Calu3 (cell line): ENCODE measurements at places on chromosomes 4 and X.

GRCh38 chr4:95529946-95530345 lies 18.8 kb downstream of the UNC5C start:
- H3K36me3 ChIP-seq, result no peaks in the 10 kb centered on the region
- H3K27me3 ChIP-seq, result no peaks in the 10 kb centered on the region
- no peak overlapping the region for H3K27ac ChIP-seq
- H3K4me1 ChIP-seq, result no peaks in the 10 kb centered on the region

DNA sequence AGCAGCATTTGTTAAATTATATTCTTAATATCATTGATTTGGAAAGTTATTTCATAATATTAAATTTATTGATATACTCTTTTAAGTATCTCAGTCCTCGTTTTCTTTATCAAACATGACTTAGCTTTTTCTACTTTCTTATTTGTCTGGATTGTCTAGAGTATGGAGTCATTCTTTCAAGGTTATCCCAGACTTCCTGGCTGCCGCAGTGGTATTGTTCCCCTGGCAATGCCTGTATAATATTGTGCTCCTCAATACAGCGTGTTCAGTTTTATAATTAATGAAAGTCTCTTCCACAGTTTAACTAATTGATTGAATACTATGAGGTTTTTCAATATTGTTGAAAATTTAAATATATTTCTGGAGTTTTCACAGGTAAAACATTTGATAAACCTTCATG lies 310.9 kb downstream of the ANKRD50 start:
- no peaks in the 10 kb centered on the region for H3K27me3 ChIP-seq
- no peak for DNase-seq
- H3K4me1 ChIP-seq, result no peaks in the 10 kb centered on the region
- H3K36me3 ChIP-seq, result no peaks in the 10 kb centered on the region

- no peak for DNase-seq
- no peaks in the 10 kb centered on the region for H3K27me3 ChIP-seq
- H3K4me1 ChIP-seq, result peaks cover 8% of the 10 kb centered on the region
- H3K36me3 ChIP-seq, result no peaks in the 10 kb centered on the region
- no peak overlapping the region for H3K4me3 ChIP-seq
Measured at GRCh38 chr4:119189638-119190037, 22.9 kb upstream of the USP53 start.

- DNase-seq, result no peak
- peaks cover 17% of the 10 kb centered on the region for H3K4me1 ChIP-seq
- H3K4me3 ChIP-seq, result no peak overlapping the region
- H3K27me3 ChIP-seq, result no peaks in the 10 kb centered on the region
- H3K36me3 ChIP-seq, result peaks cover 29% of the 10 kb centered on the region
- no peak overlapping the region for H3K27ac ChIP-seq
Measured at GRCh38 chr4:7810783-7811535, 128.7 kb downstream of the AFAP1 start.

DNA sequence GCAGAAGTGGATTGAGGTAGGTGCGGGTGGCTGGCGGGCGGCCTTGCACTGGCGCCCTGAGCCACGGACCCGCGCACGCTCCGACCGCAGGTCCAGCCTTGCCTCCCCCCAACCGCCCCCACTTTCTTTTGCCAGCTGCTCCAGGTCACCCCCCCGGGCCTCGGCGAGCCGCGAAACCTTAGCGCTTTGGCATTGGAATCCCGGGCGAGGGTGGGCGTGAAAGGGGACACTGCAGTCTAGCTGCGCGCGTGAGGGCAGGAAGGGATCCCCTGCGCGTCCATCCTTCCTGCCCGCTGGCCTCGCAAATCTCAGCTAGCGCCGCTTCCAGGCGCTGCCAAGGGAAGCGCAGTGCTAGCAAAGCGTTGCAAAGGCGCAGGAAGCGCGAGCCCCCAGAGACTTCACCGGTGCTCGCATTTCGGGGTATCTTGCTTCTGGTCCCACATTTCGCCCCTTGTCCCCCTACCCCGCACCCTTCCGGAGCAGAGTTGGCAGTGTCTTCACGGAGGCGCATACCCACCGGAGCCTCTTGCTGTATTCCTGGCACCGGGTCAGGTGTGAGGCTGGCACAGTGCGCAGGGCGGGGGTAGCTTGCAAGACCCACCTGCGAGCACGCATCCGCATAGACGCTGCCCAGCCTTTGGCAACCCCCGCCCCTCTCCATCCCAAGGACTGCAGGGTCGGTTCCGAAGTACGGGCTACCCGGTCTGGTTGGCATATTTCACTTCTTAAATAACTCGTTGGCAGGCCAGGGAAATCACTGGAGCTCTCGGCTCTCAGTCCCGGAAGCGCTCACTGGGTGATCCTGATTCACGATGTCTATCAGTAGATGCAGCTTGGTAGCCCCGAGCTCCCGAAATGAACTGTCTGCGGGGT lies 104.4 kb downstream of the UCHL1 start:
- peak overlapping the region; percentile 72 for H3K27ac ChIP-seq
- peak; percentile 34 for DNase-seq
- H3K4me1 ChIP-seq, result peaks cover 28% of the 10 kb centered on the region
- H3K4me3 ChIP-seq, result peak overlapping the region; percentile 91
- peaks cover 44% of the 10 kb centered on the region for H3K36me3 ChIP-seq

DNA sequence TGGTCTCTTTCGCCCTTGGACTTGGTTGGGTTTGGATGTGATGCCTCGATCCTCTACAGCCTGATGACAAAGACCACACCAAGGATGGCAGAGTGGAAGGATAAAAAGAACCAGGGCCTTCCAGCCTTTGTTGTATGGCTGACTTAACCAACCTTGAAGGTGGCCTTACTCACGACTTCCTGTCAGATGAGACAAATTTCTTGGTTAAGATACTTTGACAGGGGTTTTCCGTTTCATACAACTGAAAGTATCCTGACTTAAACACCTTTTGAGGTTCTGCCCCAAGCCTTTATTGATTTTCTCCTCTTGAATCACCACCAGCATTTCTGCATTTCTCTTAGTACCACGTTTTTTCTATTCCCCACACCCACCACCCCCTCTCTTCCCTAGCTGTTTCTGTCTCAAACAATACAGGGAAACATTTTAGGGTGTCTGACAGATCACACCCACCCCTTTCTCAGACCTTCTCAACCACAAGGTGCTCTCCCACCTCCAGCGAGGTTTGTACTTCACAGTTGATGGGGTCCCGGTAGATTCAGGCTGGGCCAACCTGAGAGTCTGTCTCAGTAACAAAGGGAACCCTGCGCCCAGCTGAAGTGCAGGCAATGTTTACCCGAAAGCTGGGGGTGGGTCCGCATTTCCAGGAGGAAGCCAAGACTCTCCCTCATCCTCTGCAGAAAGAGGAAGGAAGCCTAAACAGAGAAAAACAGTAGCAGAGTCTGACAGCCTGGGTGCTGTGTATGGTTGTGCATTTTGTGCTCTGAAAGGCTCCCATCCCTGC lies 5.0 kb upstream of the TSPAN5 start:
- no peak for DNase-seq
- peak overlapping the region; percentile 85 for H3K27ac ChIP-seq
- H3K36me3 ChIP-seq, result peaks cover 17% of the 10 kb centered on the region
- peak overlapping the region; percentile 33 for H3K4me3 ChIP-seq
- no peaks in the 10 kb centered on the region for H3K27me3 ChIP-seq

GRCh38 chrX:96987228-96987627 lies 103.5 kb downstream of the RPA4 start:
- no peaks in the 10 kb centered on the region for H3K36me3 ChIP-seq
- H3K4me3 ChIP-seq, result no peak overlapping the region
- H3K27ac ChIP-seq, result no peak overlapping the region
- DNase-seq, result no peak

DNA sequence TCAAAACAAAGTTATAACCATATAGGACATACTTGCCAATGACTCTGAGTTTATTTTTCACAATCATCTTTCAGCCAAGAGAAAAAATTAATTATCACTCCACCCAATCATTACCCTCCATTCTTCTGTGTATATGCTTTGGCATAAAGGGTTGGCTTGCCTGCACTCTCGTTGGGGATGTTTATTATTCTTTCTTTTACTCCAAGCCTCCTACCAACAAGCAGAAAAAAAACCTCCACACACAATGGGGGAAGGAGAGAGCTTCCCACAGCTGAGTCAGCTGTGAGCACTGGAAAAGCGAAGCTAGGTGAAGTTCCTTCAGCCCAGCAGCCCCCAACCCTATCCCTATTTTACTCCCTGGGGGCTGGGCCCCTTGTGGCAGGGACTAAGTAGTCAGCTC lies 1.5 kb downstream of the OPHN1 start:
- peaks cover 23% of the 10 kb centered on the region for H3K36me3 ChIP-seq
- no peaks in the 10 kb centered on the region for H3K27me3 ChIP-seq
- H3K4me3 ChIP-seq, result peak overlapping the region; percentile 96
- H3K4me1 ChIP-seq, result peaks cover 14% of the 10 kb centered on the region
- H3K27ac ChIP-seq, result no peak overlapping the region
- DNase-seq, result no peak

GRCh38 chr4:184814686-184815045 lies 11.1 kb downstream of the ACSL1 start:
- peaks cover 41% of the 10 kb centered on the region for H3K4me1 ChIP-seq
- peak overlapping the region; percentile 79 for H3K27ac ChIP-seq
- no peaks in the 10 kb centered on the region for H3K27me3 ChIP-seq
- no peak for DNase-seq
- H3K4me3 ChIP-seq, result peak overlapping the region; percentile 69

GRCh38 chr4:99276417-99276816 lies 14.4 kb downstream of the ADH1A start:
- no peak overlapping the region for H3K4me3 ChIP-seq
- no peaks in the 10 kb centered on the region for H3K36me3 ChIP-seq
- H3K27me3 ChIP-seq, result no peaks in the 10 kb centered on the region
- no peaks in the 10 kb centered on the region for H3K4me1 ChIP-seq
- H3K27ac ChIP-seq, result no peak overlapping the region
- DNase-seq, result no peak

DNA sequence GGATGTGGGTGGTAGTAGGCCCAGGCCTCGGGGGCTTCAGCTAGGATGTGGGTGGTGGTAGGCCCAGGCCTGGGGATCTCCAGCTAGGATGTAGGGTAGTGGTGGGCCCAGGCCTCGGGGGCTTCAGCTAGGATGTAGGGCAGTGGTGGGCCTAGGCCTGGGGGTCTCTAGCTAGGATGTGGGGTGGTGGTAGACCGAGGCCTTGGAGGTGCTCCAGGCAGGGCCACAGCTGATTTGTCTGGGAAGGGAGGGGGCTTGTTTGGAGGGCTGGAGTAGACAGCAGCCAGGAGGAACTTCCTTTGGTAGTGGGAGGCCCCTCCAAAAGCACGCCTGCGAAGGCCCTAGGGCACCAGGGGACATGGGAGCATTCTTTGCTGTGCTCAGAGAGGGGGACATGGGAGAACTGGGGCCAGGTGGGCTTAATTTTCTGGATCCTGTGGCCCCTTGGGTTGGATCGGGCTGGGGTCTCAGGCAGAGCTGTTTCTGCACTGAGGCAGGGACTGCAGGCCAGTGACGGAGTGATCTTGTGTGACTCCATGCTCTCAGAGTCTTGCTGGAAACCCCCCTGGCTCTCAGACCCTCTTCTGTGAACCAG lies 3.3 kb upstream of the SPON2 start:
- peaks cover 20% of the 10 kb centered on the region for H3K27me3 ChIP-seq
- no peaks in the 10 kb centered on the region for H3K36me3 ChIP-seq
- no peak overlapping the region for H3K4me3 ChIP-seq
- H3K4me1 ChIP-seq, result peaks cover 6% of the 10 kb centered on the region

DNA sequence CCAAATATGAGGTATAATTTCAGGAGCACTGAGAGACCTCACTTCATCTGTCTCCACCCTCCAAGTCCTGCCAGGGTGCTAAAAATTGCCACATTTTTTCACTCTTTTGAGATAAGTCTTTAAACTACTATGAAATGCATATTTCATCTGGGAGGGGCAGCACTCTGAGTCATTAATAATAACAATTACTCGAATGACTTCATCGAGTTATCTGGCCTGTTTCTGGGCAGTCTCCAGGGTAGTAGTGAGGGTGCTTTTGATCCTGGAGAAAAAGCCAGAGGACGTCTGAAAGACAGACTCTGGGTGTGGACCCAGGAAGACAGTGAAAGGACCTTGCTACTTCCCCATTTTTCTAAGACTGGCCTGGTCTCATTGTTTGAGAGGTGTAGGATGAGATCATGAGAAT lies 42.3 kb upstream of the SRD5A3 start:
- H3K4me3 ChIP-seq, result no peak overlapping the region
- H3K4me1 ChIP-seq, result peaks cover 14% of the 10 kb centered on the region
- no peaks in the 10 kb centered on the region for H3K27me3 ChIP-seq
- peak overlapping the region; percentile 39 for H3K27ac ChIP-seq
- no peaks in the 10 kb centered on the region for H3K36me3 ChIP-seq
- DNase-seq, result peak; percentile 58

- no peak for DNase-seq
- H3K4me1 ChIP-seq, result peaks cover 10% of the 10 kb centered on the region
- H3K36me3 ChIP-seq, result no peaks in the 10 kb centered on the region
Measured at GRCh38 chr4:110155654-110156053, 42.8 kb downstream of the ELOVL6 start.

- H3K4me3 ChIP-seq, result no peak overlapping the region
- no peak for DNase-seq
- H3K27ac ChIP-seq, result no peak overlapping the region
Measured at GRCh38 chr4:20687864-20688263, 12.4 kb upstream of the PACRGL start.
